Fibroblast of skin of left biceps (primary cell): ENCODE measurements at places on chromosomes 1 and 21.

GRCh38 chr21:32114419-32115035 lies 164.3 kb downstream of the MIS18A start:
- DNase-seq = peak; percentile 82

DNA sequence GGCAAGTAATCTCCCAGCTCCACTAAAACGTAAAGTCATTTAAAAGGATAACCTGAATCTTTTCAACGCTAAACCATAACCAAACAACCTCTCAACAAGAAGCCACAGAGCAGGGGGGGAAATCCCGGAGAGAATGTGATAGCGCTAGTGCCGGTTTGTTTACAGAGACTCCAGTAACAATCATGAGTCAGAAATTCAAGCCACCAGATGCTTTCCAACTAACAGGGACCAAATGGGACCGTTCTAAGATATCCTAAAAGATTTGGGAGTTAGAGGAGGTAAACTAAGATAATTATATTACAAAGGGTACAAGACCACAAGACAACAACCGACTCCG lies 825 bp downstream of the DCAF8 start:
- no peak for DNase-seq

- no peak for DNase-seq
These were observed 5.3 kb downstream of the DAP3 start for GRCh38 chr1:155694167-155694566.

GRCh38 chr21:21921410-21922232 lies 923.4 kb downstream of the NCAM2 start:
- DNase-seq = no peak

DNA sequence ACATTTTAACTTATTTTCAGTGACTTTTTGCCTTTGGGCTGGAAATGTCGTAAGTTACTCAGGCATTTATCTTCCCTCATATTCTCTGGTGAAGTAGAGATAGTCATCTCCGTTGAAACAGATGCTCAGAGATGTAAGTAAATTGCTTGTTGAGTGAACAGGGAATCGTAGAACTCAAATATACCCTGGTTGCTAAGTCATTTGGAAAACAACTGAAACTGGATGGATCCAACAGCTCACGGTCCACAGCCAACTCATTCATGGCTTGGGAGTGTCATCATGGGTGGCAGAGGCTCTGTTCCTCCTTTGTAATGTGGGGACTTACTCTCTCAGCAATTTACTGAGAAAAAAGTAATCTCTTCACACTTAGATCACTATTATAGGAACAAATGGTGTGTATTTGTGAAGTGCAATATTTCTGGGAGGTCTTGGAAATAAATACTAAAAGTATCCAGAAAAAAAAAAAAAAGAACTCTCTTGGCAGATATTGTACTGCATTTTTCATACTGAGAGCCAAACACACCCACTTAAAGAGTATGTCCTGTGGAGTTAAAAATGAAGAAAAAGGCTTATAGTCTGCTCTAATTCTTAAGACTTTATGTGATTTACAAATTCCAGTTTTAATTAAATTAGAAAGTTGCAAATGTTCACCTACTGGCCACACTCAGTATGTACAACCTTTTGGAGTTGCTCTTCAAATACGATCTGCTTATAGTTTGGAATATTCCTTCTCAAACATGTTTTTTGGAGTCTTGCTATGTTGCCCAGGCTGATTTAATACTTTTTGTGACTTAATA lies 107.4 kb downstream of the LEPR start:
- DNase-seq = no peak

GRCh38 chr21:45304945-45305344 lies 17.2 kb upstream of the POFUT2 start:
- no peak for DNase-seq

- DNase-seq = no peak
These were observed 241.4 kb downstream of the NFIA start for GRCh38 chr1:61323681-61324328.

- no peak for DNase-seq
These were observed 38.9 kb upstream of the PRRC2C start for GRCh38 chr1:171446386-171446785.

- no peak for DNase-seq
These were observed 10.4 kb downstream of the IL20 start for GRCh38 chr1:206875752-206876377.

GRCh38 chr1:15975358-15975804 lies 520 bp downstream of the ZBTB17 start:
- DNase-seq = no peak

DNA sequence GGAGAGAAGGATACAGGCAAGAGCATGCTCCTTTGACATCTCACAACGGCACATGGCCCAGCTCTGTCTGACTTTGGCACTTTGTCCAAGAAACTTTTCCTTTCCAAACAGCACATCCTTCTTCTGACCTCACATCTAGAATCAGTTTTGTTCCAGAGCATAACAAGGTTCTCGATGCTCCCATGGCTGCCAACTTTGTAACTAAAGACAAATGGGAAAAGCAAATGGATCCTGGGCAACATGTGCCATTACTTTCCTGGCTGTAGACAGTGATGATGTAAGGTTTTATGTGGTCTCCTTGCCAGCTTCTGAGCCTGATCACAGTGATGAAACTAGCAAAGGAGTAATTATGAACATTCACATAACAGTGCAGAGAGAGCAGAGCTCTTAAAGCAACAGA lies 171.8 kb upstream of the C1orf87 start:
- no peak for DNase-seq

- no peak for DNase-seq
These were observed 190.2 kb downstream of the CAMTA1 start for GRCh38 chr1:6975331-6976043.

DNA sequence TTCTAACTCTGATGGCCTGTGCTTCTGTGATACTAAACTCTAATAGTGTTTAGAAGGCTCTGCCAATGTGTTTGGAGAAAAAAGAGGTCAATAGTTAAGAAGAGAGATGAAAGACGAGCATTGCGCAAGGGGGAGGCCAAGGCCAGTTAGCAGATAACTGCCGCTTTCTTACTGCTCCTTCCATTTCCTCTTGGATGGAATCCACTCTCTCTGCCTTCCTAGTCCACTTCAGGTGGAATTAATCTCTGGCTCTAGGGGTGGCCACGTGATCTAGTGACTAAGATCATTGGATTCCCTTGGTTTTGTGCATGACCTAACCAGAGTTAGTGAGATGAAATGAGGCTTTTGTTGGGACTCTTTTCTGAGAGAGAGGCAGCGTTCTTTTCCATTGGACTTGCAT lies 148.3 kb downstream of the ACTL8 start:
- no peak for DNase-seq

- peak; percentile 56 for DNase-seq
These were observed 2.7 kb upstream of the SDC3 start for GRCh38 chr1:30911059-30911954.
